ENCODE measurements at places on chromosomes 11 and 22.

DNA sequence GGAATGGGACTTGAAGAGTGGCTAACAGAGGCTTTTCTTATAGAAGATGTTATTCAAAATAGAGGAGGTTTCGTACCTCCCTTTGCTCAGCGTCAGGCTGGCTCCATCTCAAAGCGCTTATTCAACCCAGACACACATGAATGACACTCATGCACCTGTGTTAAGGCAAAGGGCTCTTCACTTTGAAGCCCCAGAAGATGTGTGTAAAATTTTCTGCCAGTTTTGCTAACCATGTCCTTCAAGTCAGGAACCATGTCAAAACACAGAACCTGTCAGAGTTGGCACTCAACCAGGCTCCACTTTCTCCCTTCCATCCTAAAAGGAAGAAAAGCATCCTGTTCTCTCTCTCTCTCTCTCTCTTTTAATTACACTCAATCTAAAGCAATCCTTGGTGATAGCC, 352.8 kb upstream of the NARS2 start:
- no peak for DNase-seq

GRCh38 chr22:21448627-21449416, 18.4 kb upstream of the TMEM191C start:
- DNase-seq: no peak

DNA sequence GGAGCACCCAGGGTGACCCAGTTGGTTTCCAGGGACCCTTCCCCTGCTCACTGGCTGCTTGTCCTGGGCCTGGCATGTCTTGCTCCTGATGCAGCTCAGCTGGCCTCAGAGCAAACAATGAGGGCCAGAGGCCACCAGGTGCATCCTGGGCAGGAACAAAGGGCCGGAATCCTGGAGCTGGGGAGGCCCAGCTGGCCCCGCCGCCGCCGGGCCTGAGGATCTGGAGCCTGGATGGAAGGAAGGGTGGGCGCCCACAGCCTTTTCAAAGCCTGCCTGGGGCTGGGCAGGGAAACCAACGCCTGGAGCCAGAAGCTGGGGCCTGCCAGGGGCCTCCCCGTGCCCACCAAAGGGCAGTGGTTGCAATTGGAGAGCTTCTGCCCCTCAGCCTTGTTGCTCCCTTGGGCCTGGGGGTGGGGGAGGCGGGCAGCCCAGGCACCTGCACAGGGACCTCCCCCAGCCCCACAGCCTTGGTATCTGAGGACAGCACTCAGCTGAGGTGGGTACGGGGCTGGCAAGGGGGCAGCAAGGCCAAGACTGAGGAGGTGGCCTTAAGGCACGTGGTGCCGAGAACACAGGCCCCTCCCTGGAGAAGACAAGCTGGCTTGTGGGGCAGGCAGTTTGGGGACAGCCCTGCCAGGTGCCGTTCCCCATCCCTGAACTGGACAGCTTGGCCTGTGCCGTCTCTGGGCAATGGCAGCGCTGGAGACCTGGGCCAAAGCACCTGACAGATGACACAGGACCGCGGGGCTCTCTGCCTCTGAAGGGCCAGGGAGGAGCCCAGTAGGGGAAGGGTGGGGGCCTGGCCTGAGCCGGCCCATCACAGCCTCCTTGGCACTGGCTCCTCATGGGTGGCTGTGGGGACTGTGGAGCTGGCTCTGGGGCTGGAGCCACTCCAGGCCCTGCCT, 7.1 kb upstream of the ADORA2A start:
- DNase-seq: no peak

DNA sequence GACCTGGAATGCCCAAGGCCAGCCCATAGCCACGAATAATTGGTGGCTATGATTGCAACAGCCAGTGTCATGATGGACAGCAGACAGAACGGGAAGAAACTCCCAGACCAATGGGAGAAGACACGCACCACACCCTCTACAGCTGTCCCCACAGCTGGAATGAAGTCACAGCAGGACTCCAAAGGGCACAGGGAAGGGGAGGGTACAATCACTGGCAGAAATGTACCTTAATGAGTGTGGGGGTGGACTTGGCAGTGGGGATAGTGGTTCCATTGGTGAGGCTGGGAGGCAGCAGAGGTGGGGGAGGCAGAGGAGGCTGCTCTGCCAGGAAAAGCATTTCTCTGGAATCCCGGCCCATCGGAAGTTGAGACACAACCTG, 52.9 kb downstream of the SGSM3 start:
- no peak for DNase-seq

DNA sequence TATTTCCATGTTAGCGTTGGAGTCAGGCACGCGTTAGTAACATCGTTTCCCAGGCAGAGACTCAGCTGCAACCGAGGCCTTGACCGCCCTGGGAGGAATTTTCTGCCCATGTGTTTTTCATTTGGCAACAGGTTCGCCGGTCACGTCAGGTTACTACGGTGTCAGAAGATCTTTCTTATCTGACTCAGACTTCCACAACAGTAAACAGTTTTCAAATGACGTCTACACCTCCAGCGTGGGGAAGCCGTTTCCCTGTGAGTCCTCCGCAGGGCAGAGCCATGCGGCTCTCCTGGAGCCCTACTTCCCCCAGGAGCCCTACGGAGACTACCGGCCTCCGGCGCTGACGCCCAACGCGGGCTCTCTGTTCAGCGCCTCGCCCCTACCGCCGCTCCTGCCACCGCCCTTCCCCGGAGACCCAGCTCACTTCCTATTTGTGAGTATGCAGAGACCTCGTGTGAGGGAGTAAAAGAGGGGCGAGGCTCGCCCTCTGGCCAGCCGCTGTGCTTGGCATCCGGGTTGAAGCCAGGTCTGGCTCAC, 14.3 kb upstream of the POU2AF3 start:
- no peak for DNase-seq

GRCh38 chr11:86559311-86559945, 113.0 kb downstream of the ME3 start:
- no peak for DNase-seq
